ENCODE measurements at places on chromosomes 2 and 18. TPM values are rescaled to one million over a fixed set of nuclear protein-coding genes. Genes with fewer than 3 reads are reported as not detected.
A peak's percentile ranks its signal among the peaks of the same experiment; 100 is the strongest.

BAZ2B gene
- polyA plus RNA-seq = 15.2 TPM

CREG2 gene
- not detected for polyA plus RNA-seq

FAM124B gene
- polyA plus RNA-seq = not detected

SPC25 gene
- polyA plus RNA-seq = not detected

ST3GAL5 gene
- 21.8 TPM for polyA plus RNA-seq

LBX2 gene
- polyA plus RNA-seq = not detected

GREB1L gene
- not detected for polyA plus RNA-seq

DNA sequence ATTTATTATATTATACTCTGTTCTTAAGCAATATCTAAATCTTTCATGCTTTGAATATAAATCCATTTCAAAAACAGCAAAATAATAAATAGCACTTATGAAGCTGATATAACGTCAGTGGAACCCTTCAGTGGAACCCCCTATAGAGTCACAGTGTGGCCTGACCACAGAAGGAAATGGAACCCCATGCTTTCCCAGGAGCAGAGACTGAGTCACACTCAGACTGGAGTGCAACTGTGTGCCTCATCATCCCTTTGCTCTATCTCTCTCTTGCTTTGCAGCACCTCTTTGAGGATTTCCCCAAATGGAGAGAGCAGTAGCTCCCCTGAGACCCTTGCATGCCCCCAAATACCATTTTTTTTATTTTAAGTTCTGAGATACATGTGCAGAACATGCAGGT is 13.1 kb downstream of the NXPH2 start:
- DNase-seq = no peak

DNA sequence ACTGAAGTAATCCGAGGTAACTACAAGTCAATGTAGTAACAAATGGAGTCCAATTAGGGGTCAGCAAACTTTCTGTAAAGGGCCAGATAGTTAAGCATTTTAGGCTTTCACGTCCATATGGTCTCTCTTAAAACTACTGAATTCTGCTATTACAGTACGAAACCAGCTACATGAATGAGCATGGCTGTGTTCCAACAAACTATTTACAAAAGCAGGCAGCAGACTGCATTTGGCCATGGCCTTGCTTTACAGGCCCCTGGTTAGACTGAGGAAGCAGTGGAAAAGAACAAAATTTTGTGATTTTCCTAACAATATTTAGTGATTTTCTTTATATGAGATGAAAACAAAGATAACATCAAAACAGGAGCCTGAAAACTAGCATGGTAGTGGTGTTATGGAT is 64.0 kb downstream of the RTN4 start:
- no peak for DNase-seq

DNA sequence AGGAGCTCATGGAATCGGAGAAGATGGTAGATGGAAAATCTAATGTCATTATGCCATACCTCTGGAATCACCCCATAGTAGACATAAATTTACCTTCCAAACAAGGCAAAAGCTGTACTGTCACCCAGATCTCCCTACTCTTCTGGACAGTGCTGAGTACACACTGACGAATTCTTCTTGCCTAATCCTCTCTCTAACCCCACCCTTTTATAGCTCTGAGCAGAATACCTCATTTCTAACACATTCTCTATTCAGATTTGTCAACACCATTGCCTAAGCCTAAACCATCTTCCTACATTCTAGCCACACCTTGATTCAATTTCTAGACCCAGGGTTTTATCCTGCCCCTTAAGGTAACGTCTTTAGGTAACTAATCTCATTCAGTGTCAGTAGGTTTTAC is 321.0 kb upstream of the NRP2 start:
- DNase-seq = no peak

DNA sequence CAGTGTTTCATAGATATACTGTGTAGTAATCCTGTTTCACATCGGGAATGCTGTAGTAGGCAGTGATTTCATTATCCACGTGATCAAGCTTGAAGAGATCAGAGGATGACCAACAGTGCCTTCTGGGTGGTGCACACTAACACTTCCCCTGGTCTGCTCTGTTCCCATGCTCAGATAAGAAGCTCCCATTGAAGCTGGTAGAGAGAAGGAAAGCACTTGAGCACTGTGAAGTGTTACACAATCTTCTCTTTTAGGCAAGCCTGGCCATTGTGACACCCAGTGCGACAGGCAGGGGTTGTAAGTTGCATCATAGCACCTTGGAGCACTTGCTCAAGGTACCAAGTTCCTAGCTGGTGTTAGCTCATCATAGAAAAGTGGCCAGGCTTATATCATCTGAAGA is 30.6 kb upstream of the GPD2 start:
- DNase-seq = no peak

- no peak for DNase-seq
Measured at GRCh38 chr2:64770781-64771334, 117.1 kb upstream of the SERTAD2 start.

- peak; percentile 74 for DNase-seq
Measured at GRCh38 chr2:84971510-84972206, 697 bp downstream of the KCMF1 start.

DNA sequence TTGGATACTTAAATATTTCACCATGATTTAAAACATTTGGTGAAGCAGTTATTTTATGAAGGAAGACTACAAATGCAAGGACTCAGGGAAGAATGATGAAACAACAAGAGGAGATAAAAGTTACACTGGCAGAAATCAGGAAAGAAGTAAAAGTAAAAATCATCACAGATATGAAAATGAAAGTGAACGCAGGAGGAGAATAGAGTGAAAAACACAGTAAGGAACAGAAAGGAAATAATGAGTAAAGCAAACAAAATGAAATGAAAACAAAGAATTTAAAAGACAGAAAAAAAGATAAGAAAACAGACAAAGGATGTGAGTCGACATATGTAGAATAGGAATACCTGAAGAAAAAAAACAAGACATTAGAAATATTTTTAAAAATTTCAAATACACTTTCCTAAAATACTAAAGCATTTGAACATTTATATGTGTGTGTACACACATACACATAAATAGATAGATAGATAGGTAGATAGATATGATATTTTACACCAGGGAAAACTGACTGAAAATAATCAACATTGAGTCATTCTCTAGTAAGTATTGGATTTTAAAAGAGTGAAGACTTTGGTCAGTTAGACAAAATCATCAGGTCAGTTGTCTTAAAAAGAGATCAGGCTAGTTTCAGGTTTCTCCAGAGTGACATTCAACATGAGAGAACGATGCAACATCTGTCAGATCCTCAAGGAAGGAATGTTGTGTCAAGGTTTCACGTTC is 12.1 kb upstream of the KDSR start:
- DNase-seq = no peak

GRCh38 chr2:237310515-237311114 is 103.3 kb downstream of the COL6A3 start:
- no peak for DNase-seq

GRCh38 chr18:3693410-3693809 is 243.4 kb downstream of the TGIF1 start:
- no peak for DNase-seq

DNA sequence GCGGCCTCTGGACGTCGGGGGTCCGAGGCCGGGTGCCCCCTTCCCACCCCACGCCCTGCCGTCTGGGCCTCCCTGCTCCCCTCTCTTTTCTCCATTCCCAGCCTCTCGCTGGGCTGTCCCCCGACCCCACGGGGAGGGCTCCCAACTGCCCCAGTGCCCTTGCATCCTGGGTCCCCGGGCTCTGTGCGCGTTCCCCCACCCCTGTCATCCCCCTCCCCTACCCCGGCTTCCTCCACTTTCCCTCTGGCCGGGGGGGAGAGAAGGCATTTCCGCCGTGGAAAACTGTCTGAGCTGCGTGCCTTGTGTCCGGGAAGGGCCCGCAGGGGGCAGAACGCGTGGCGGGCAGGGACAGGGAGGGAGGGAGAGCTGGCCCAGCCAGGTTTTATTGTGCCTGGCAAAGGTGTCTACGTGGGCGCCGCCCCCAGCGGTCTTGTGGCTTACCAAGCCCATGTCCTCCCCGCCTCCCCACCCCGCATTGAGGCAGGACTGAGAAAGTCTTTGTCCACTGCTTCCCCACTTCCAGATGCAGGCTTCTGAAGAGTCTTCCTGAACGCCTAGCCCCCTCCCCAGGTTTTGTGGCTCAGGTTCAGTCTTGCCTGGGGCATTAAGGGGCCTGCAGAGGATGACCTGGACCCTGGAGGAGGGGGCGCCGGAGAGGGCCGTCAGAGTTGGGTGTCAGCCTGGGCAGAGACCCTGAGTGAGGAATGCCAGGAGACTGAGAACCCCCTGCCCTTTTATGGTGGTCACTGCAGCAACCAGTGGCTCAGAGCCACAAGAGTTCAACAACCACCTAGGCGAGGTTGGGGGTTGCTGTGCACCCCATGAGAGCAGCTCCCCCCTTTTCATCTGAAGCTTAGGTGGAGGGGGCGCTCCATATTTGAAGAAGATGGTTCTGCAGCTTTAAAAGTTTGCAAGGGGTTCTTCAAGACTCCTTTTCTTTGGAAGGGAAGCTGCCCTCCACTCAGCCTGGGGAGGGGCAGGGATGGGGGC is 1.3 kb downstream of the ITM2C start:
- DNase-seq = no peak

DNA sequence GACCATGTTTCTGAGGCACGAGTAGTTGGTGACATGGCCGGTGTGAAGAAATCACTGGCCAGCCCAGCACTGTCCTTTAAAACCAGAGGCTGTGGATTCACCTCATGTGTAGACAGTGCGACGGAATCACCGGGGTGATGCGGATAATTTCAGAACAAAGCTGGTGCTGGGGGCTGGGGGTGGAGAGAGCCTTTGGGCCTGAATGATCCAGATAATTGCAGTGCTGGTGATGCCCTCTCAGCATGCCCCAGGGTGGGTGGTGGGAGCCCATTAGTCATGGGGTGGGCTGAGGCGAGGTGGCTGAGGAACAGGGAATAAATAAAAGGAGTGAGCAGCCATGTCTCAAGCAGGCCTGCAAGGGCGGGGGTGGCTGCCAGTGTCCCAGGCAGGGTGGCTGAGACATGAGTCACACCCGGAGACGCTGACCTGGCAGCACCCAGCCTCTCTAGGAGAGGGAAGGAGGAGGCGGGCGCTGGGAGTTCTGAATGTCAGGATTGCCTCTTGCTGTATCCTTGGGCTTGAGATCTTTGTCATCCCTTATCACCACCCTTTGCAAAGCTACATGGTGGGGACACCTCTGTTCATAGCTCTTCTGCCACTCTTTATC is 151.1 kb upstream of the MSH6 start:
- no peak for DNase-seq

DNA sequence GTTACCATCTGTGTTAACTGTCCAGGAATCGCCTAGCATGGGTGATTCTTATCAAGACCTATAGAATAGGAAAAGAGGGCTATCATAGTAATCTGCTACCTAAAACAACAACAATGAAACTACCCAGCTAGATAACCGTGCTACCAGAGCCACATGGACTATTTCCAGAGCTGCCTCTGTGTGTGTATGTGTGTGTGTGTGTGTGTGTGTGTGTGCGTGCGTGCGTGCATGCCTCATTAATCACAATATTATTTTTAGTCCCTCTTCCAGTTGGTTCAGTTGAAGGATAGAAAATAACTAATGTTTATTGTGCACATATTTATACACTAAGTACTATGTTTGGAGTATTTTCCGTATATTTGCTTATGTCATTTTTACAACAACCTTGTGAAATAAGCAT is 201.1 kb downstream of the SP3 start:
- DNase-seq = no peak

DNA sequence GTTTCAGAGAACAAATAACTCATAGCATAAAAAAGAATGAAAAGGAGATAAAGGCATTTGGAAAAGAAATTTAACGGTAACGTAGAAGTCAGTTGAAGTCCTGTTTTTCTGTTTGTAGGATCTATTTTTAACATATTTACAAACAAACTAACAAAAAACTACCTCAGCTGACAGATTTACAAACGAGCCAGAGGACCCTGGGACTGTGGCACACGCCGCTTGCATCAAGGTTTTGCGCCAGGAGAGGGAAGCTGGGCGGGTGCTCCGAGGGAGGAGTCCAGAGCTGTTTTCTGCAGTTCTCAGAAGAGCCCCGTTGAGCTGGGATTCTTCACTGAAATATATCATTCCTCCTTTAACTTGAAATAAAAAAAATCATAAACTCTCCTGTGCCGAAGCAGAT is 13.6 kb upstream of the TMEM18 start:
- no peak for DNase-seq

DNA sequence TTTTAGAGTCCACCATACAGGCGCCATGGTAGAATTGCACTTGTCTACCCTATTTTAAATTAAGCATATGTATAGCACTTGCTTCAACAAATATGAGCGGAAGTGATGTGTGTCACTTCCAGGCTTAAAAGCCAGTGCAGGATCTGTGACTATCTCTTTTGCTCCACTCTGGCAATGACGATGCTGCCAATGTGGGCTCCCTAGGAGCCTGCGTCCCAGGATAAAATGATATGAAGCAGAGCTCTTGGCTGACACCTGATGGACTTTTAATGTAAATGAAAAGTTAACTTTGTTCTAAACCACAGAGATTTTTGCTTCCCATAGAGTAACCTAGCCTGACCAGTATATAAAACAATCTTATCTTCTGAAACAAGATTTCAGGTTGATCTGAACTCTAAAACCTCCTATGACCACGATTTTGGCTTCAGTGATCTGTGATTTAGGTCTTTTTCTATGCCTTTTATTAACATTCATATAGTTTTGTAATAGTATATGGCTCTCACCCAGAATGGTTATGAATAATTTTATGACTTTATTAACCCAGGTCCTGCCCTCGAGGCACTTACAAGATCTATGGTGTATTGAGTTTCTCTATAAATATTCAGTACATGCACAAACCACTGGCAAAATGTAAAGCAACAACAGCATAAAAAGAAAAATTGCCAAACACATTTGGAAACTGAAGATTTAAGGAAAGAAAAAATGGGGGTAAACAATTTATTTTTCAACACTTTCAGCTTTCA is 422.5 kb upstream of the PIK3C3 start:
- no peak for DNase-seq

GRCh38 chr2:1636791-1637415 is 107.4 kb downstream of the PXDN start:
- no peak for DNase-seq

- DNase-seq = no peak
Measured at GRCh38 chr18:45774065-45774521, 50.1 kb downstream of the SLC14A1 start.

- no peak for DNase-seq
Measured at GRCh38 chr2:29447513-29447912, 332.3 kb downstream of the CLIP4 start.

DNA sequence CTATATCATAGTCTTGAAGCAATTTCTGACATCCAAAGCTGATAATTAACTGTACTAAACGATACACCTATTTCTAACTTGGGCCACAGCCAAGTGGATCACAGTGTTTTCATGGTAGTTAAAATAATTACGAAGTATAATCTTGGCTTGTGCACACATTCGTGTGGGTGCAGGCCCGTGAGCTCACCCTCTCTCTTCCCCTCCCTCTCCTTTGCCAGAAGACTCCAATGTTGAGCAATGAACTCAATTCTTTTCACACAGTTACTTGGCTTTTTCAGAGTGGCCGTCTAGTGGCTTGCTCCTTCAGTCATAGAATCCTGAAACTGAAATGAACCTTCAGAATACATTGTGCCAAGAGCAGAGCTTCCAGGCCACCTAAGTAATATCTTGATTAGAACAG is 178.7 kb downstream of the NCKAP5 start:
- no peak for DNase-seq

GRCh38 chr2:45368792-45369191 is 242.3 kb downstream of the SRBD1 start:
- no peak for DNase-seq
